SJSA1 (cell line): ENCODE measurements at places on chromosomes 6 and 20.

DNA sequence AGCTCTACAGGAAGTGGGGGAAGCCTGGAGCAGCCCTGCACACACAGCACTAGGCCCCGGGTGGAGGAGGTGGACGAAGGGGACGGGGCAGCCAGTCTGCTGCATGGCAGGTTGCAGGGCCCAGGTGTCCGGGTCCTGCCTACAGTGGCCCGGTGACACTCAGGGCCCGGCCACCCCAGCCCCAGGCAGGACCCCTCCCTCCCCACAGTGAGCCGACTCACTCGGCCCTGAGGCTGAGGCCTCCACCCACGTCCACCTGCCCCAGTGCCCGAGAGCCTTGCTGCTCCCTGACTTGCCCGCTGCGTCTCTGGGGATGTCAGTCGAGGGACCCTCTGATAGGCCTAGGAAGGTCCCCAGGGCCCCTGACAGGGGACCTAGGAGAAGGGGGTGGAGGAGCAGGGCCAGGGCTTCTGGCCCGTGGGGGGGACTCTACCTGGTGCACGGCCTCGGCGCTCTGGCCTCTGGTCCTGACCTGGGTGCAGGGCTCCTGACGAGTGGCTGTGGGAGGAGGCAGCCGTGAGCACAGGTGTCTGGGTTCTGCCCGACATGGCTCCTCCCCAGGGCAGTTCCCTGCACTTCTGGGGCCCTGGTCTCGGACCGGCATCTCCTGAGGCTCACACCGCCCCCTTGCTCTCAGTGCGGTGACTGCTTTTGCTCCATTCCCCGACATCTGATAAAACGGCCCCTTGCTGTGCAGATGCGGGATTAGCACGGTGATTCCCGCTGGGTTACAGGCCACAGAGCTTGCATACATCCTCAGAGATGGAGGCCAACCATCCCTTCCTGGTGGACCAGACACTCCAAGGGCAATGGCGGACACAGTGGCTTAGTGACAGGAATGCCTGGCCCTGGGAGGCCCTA, 20.1 kb downstream of the FRMD1 start:
- no peak for DNase-seq

- DNase-seq, result no peak
Observed at GRCh38 chr6:139940741-139941729, 566.6 kb upstream of the CITED2 start.

DNA sequence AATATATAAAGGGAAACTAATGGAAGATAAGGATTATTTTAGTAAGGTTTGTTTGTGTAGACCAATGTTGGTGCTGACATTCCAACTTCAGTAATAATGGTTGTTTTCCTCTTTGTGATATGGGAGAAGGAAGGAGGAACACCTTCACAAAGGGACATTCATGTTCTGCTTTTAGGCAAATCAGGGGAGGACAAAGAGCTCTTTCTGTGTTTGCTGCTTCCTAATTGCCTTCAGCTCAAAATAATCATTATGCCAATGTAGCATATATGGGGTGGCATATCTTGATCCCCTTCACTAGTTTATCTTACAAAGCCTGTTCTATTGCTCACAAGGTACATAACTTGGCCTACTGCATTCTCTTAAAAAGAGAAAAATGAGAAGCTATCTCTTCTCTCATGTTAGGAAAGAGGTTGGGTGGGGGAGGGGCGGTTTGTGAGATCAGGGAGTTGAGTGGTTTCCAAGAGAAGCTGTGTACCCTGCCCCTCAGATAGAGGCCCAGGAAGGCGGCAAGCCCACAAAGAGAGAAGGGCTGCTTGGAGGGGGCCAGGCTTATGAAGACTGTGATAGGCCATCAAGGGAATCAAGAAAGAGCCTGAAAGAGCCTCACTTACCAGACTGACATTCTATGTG, 4.7 kb upstream of the ADGRG6 start:
- DNase-seq, result no peak

DNA sequence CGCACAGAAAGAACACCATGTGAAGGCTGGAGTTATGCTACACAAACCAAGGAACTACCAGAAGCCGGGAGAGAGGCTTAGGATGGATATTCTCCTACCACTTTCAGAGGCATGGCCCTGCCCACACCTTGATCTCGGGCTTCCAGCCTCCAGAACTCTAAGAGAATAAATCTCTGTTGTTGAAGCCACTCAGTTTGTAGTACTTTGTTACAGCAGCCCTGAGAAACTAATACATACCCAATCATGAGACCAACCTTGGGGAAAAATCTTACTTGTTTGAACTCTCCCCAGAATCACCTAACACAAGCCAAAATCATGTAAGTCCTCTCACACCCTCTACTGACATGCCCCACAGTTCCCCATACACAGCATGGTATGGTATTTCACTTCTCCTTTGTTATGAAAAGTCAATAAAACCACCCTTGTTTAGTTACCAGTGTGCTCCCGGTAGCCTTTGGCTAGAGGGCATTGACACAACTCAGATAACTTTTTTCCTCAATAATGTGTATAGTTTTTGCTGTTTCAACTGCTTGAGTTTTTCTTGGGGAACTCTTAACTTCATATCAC, 40.7 kb upstream of the SLC2A12 start:
- DNase-seq, result no peak

DNA sequence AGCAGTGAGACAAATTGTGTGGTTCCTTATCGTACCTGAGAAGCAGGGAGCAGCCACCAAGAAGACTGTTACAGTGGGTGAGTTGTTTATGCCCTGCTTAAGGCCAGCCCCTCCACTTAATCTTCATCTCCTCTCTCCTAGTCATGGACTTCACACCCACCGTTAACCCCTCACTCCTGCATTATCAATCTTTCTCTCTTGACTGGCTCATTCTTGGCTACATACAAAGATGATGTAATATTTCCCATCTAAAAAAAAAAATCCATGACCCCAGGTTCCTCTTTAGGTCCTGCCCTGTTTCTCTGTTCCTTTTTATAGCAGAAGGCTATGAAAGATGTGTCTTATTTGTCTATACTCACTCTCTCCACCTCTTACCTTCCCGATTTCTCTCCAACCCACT, 72.4 kb downstream of the SHLD1 start:
- no peak for DNase-seq

DNA sequence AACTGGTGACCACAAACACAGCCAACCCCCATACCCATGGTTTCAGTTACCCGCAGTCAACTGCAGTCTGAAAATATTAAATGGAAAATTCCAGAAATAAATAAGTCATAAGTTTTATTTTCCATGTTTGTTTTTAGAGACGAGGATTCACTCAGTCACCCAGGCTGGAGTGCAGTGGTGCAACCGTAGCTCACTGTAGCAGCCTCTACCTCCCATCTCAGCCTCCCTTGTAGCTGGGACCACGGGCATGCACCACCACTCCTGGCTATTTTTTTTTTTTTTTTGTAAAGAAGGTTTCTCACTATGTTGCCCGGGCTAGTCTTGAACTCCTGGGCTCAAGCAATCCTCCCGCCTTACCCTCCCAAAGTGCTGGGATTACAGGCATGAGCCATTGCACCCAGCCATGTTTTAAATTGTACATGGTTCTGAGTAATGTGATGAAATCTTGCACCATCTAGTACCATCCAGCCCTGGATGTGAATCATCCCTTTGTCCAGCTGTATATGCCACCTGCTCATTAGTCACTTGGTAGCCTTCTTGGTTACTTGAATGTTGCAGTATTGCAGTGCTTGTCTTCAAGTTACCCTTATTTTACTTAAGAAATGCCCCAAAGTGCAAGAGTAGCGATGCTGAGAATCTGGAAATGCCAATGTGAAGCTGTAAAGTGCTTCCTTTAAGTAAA, 14.5 kb downstream of the CSNK2A1 start:
- DNase-seq, result no peak

GRCh38 chr6:12030993-12031550, 19.0 kb downstream of the HIVEP1 start:
- no peak for DNase-seq

GRCh38 chr6:55868771-55869479, 6.5 kb downstream of the BMP5 start:
- DNase-seq, result peak; percentile 37

- DNase-seq, result no peak
Observed at GRCh38 chr20:61973515-61974356, 91.9 kb downstream of the TAF4 start.

GRCh38 chr6:35082733-35083403, 58.3 kb downstream of the TCP11 start:
- DNase-seq, result no peak

- DNase-seq, result no peak
Observed at GRCh38 chr20:41870869-41871462, 252.8 kb upstream of the CHD6 start.

GRCh38 chr20:11894062-11894461, 23.6 kb upstream of the BTBD3 start:
- DNase-seq, result no peak

GRCh38 chr6:55047451-55048044, 126.8 kb upstream of the HCRTR2 start:
- DNase-seq, result no peak

- no peak for DNase-seq
Observed at GRCh38 chr6:53594596-53594995, 49.7 kb upstream of the GCLC start.

DNA sequence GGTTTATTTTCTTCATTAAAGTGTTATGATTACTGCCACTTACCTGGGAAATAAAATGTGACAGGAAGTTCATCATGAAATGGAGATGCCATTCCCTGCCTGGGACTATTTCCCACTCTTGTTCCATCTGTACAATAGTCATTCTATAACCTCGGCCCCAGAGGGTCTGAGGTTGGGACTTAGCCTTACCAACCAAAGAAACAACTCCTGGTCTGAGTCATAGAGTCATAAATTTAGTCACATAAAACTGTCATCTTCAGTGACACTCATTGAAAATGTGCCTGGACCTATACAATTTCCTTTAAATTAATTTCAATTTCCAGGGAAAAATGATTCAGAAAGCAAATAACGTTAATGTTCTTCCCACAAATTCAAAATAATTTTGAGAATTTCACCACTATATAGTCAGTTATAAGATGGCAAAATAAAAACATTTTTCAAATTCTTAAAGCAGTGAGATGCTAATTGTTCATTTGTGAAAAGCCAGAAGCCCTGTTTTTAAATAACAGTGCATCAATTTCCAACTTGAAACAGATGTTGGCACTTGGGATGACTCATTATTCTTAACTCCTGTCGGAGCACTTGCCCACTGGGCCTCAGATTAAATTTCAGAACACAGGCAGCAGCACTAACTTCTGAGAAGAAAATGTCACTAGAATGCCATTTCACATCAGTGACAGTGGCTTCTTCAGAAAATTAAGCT, 201.2 kb upstream of the SMLR1 start:
- no peak for DNase-seq

DNA sequence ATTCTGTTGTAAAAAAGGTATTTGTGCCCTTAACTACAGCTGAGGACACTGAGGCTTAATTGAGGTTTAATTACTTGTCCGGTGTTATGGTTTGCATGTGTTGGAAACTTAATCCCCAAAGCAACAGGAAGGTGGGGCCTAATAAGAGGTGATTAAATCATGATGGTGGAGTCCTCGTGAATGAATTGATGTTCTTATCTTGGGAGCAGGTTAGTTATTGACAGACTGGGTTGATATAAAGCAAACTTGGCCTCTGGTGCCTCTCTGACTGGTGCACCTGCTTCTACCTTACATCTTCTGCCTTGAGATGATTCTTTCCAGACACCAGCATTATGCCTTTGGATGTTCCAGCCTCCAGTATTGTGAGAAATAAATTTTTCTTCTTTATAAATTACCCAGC, 306.5 kb upstream of the HS3ST5 start:
- no peak for DNase-seq

GRCh38 chr6:158760618-158761250, 58.4 kb downstream of the EZR start:
- no peak for DNase-seq

DNA sequence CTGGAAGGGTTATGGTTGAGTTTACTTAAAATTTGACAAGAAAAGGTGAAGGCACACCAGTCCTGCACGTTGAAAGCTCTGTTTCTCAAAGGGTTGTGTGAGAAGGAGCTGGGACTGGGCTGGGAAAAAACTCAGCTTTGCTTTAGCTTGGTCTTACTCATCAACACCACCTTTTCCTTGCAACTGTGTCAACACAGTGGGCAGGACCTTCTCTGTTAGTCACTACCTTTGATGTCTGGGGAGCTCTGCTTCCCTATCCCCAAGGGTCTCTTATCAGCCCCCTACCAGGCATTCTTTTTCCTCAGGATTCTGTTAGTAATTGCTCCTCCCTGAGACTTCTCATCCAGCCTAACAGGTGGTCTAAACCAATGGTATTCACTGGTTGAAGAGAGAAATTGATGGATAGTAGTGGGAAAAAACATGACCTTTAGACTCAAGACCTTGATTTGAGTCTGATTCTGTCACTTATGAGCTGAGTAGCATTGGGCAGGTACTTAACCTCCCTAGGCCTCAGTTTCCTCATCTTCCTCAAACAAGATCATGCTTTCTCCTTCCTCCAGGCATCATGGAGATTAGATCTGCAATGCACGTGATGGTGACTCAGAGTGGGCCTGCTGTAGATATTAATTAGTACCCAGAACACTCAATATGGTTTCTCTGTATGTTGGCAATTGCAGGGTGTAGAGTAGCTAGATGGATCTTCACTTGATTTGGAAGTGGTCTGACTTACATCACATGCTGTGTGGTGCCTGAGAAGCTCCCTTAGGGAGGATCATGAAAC, 17.2 kb upstream of the FOXA2 start:
- DNase-seq, result no peak

- no peak for DNase-seq
Observed at GRCh38 chr6:108805611-108806167, 42.5 kb upstream of the ARMC2 start.

- DNase-seq, result no peak
Observed at GRCh38 chr20:43972692-43973091, 58.0 kb downstream of the TOX2 start.
